ENCODE measurements at places on chromosomes 2 and 18.

DNA sequence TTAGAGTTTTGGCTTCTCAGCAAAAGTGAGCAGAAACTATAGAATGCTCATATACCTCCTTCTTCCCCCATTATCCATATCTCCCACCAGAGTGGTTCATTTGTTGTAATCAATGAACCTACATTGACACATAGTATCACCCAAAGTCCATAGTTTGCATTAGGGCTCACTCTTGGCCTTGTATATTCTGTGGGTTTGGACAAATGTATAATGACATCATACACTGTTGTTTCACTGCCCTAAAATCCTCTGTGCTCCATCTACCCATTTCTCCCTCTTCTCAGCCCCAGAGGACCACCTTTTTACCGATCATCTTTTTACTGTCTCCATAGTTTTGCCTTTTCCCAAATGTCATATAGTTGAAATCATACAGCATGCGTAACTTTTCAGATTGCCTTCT is 24.1 kb downstream of the ZFP36L2 start:
- no peak for DNase-seq

- DNase-seq: no peak
These were observed 52.5 kb upstream of the CAVIN2 start for GRCh38 chr2:191899410-191899809.

GRCh38 chr2:147867050-147867449 is 22.2 kb downstream of the ACVR2A start:
- DNase-seq: no peak

DNA sequence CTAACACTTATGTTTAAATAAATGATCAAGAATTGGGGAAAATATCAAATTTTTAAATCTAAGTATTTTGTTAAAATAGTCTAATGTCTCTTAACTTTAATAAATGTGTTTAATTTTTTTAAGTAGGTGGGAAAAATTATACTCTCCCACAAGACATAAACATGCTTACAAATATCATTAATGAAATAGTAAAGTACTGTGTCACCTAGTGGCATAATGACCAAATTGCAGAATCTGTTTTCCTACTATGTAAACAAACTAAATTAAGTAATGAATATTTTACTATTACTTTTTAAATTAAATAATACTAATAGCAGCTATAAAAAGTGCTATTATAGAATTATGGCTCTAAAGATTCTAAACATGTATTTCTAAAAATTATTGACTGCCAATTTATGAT is 52.0 kb upstream of the CHAC2 start:
- no peak for DNase-seq

DNA sequence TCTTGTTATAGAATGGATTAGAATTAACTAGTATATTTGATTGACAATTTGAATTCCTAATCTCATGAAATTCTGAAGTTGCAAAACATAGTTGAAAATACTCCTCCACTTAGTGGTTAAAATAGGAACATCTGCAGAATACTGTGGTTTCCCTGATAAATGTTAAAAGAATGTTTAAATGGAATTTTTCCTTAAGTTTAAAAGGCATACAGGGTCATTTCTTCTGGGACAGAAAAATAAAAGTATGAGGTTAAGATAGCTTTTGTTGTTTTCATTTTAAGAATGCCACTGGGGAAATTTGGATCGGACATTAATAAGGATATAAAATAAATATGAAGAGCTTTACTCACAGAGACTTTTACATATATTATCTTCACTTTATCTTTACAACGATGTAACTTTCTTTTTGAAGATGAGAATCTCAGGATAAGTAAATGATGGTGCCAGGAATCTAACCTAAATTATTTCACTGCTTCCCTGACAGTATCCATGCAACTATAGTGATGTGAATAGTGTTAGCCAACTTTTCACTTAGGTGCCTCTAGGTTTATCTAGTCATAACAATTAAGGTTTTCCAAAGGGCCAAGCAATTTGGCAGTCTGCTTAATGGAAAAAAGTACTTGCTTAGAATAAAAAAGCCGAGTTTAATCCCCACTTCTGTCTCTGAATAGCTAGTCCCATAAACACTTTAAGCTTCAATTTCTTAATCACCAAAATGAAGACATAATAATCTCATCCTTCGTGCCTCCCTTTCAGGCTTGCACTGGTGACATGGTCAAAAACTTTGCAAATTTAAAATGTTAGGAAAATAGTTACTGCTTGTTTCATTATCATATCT is 151.8 kb upstream of the STK17B start:
- DNase-seq: no peak

GRCh38 chr2:103161456-103162289 is 399.8 kb downstream of the TMEM182 start:
- DNase-seq: no peak

DNA sequence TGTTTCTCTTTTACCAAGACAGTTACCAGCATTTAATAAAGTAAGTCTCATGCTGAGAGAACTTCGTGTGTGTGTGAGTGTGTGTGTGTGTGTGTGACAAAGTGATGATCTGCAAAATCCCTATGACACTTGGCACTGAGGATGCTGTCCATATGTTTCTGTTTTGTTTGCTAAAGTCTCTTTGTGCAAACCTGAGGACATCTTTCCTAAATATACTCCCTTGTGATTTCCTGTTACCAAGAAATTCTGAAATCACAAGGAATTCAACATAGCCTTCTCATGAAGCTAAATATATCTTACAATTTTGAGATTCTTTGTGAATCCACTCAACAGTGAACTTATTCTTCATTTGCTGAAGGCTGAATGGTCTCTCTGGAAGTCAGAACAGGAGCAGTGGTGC is 1359.7 kb upstream of the NRXN1 start:
- DNase-seq: no peak

DNA sequence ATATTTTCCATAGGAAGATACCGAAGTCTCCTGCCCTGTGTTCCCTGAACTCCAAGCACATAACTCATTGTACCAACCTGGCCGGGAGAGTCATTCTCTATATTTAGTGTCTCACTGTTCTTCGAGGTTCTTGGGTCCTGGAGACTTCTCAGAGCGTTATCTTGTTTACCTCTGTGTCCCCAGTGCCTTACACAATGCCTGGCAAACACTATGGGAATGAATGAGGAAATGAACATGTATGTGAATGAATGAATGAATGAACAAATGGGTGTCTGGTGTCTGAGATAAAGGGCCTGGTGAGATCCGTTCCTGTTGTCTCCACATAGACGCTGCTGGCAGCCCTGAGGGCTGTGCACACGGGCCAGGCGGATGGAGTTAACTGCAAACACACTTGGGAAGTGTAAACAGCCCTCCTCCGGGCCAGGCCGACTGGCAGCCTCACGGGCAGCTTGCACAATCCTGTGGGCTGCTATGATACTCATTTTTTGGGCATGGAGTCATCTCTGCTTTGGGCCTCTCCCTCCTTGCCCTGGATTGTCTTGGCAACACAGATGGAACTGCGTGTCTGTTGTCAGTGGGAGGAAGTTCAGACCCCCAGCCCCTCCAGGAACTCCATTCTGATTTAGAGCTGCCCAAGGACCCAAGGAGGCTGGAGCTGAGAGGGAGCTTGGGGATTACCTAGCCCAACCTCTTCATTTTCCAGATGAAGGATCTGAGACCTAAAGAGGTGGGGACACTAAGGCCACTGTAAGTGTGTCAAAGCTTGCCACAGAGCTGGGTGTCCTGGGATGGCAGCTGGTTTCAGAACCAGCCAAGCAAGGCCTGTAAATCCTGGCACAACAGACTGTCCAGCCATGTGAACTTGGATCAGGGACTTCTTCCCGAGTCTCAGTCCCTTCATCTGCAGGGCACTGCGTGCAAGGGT is 124.4 kb downstream of the INHBB start:
- no peak for DNase-seq

- DNase-seq: no peak
These were observed 2.9 kb upstream of the FAM124B start for GRCh38 chr2:224404796-224405195.

GRCh38 chr2:172085460-172086159 is at the start of gene DLX1:
Gene DLX1 (plus strand): TSS chr2:172085507. CDS start chr2:172085678, 171 bp downstream.
- DNase-seq: no peak

DNA sequence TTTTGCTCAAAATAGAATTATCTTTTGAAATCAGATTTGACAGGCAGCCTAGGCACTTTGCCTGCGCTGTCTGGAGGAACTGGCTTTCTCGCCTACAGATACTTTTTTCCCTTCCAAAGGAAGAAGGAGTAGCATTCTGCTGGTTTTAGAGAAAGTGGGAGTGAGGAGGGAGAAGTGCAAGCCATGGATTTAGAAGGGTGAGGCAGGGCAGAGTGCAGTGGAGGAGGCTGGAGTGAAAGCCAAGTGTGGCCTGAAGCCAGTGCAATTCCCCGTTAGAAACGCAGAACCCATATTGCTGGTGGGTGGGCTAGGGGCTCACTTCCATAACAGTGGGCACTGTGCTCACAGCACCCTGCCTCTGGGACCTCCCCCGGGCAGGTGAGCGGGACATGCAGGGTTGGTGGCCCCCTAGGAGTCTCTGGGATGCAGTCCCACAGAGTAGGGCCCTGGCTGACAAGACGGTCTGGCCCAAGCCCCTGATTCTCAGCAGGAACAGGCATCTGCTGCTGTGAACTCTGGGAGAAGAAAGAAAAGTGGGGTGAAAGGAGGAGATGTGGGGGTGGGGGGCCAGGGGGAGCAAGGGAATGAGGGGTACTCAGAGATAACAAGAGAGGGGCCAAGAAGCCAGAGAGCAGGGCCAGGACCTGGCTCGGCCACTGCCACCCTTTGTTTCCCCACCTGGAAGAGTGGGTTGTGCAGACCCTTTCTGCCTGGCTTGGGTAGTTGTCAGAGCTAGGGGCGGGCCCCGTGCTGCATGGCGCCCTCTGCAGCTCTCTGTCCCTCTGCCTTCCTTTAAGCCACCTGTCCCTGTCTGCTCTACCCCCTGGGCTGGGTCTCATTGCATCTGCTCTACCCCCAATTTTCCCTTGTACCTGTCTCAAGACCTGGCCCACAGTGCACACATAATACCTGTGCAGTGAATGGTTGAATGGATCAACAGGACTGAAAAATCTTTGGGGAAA is 273.5 kb upstream of the HS6ST1 start:
- DNase-seq: no peak

DNA sequence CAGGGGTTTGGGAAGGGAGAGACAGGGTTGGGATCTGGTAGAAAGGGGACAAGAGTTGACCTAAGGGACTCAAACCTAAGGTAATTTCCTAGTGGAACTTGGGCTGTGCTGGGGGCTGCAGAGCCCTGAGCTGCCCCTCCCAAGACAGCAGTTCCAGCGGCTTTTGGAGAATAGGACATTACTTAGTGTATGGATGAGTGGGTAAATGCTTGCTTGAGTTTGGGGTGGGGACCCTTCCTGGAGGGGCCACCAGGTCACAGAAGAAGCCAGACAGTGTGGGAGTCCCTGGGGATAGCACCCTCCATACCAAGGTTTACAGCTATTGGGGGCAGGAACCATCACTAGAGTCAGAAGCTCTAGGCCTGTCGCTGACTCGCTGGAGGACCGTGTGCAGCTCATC is 111.5 kb downstream of the CAPN13 start:
- no peak for DNase-seq

GRCh38 chr2:69917852-69918251 is 2.9 kb downstream of the MXD1 start:
- DNase-seq: no peak

DNA sequence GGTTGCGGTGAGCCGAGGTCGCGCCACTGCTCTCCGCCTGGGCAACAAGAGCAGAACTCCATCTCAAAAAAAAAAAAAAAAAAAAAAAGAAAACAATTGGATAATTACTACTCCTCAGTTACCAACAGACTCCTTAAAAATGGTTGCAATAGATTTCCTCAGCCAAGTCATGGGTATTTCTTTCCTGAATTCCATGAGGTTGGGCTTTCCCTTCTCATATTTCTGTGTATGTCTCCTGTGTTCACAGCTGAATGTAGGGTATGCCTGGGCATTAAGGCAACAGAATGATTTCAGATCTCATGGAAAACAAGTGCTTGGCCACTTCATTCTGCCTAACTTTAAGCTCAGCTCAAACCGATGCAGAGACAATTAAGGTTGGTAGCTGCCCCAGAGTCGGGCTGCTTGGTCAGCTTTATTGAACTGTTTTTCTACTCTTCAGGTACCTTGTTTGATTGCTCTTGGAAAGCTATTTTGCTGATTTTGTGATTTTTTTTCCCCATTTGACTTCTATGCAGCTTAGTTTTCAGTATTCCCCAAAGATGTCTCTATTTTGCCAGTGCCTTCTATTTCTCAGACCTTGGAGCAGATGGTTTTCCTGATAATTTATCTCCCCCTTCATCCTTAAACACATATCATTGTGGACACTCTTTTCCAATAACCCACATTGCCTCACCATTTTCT is 24.8 kb downstream of the KIF5C start:
- DNase-seq: no peak

DNA sequence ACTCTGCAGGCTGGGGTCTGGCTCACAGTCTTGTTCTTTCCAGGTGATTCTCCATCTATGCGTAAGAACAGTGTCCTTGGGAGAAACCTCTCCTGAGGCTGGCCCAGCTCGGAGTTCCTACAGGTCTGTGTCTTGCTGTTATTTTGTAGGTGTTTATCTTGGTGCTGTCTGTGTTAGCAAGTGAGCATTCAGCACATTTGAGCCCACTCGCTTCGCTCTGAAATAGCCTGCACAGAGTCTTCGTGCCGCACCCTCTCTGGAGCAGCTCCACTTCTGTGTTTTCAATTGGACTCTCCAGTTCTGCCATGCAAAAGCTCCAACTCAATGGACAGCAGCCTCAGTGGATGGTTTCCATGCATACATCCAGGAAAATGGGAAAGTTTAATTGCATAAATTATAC is 378.2 kb upstream of the ST6GAL2 start:
- no peak for DNase-seq

- DNase-seq: no peak
These were observed 10.7 kb upstream of the FAHD2A start for GRCh38 chr2:95391641-95392310.

DNA sequence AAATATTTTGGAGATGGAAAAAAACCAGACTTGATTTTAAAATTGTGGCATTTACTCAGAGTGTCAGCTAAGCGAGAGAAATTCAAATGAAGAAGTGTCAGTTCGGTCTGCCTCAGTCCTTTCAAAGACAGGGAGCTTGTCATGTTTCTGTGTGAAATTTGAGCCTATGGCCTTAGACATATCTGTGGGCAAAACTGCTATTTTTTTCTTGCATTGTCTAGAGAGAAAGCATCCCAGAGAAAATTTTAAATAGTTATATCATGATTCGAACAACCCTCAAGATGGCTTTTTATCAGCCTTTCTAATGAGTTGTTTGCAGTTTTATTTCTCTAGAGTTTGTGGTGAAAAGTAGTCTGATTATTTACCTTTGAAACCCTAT is 50.2 kb upstream of the KCNE4 start:
- no peak for DNase-seq

- DNase-seq: peak; percentile 6
These were observed 70.2 kb upstream of the SH3BP4 start for GRCh38 chr2:234881413-234882241.

GRCh38 chr2:157923598-157924217 is 47.6 kb upstream of the ACVR1 start:
- no peak for DNase-seq

DNA sequence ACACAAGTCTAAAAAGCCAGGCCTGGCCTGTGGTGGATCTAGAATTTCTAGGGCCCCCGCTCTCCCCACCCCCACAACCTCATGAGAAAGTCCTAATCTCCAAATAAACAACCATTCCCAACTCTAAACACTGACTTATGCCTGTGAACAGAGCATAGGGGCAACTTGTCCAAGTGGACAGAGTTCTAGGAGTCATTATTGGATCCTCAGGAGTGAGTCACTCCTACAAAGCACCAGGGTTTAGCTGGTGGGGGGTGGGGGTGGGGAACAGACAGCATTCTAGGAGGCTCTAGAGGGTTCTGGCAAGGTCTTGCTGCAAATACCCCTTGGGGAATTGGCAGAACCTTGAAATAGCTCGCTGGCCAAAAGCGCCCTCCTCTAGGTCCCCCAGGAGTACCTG is 83.3 kb downstream of the ZCCHC2 start:
- no peak for DNase-seq

All from stimulated activated CD4-positive, alpha-beta T cell treated with anti-CD3 and anti-CD28 coated beads, Interleukin-15, amount 100 ng/mL, for 1 hour (primary cell).